ENCODE measurements at places on chromosomes 1 and 21. TPM values are rescaled to one million over a fixed set of nuclear protein-coding genes. Genes with fewer than 3 reads are reported as not detected.

- no peak for DNase-seq
- no peaks in the 10 kb centered on the region for H3K27me3 ChIP-seq
- no peak overlapping the region for H3K27ac ChIP-seq
Observed at GRCh38 chr1:23354245-23354644, 10.2 kb upstream of the HNRNPR start.

GRCh38 chr21:35427320-35428000, 378.4 kb upstream of the RUNX1 start:
- H3K36me3 ChIP-seq = peaks cover 5% of the 10 kb centered on the region
- H3K4me1 ChIP-seq = peaks cover 21% of the 10 kb centered on the region
- peaks cover 33% of the 10 kb centered on the region for H3K27me3 ChIP-seq
- peak overlapping the region; percentile 72 for H3K4me3 ChIP-seq

DNA sequence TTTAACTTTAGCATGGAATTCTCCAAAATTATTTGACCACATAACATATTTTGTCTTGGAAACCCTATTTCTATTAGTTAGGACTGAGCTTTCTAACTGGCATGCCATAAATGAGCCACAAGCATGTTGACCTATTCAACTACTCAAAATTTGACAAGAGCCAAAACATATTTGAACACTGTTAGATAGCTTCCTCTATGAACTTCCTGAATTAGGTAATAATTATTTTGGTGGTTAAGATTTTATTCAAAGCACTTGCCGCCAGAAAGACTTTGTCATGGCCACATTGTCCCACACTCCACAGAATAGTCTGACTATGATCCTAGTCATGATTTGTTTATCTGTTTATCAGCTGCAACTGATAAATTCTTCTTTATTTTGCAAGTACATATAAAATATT, 23.1 kb upstream of the CTPS1 start:
- H3K36me3 ChIP-seq = no peaks in the 10 kb centered on the region
- no peak for DNase-seq
- H3K27ac ChIP-seq = no peak overlapping the region
- no peak overlapping the region for H3K4me3 ChIP-seq
- H3K27me3 ChIP-seq = peaks cover 16% of the 10 kb centered on the region

- peak overlapping the region; percentile 68 for H3K27ac ChIP-seq
- H3K4me1 ChIP-seq = peaks cover 35% of the 10 kb centered on the region
- no peaks in the 10 kb centered on the region for H3K36me3 ChIP-seq
- no peak overlapping the region for H3K4me3 ChIP-seq
- no peaks in the 10 kb centered on the region for H3K27me3 ChIP-seq
- DNase-seq = no peak
Observed at GRCh38 chr1:16922885-16923431, 1.2 kb downstream of the CROCC start.

Gene LRRC53
- not detected for total RNA-seq

Data from natural killer cell treated with Interleukin-12 subunit alpha and Interleukin-12 subunit beta and Interleukin-15 and Interleukin-18, amount 100 ng/mL, for 72 hours (primary cell).